ENCODE measurements at places on chromosomes 1 and 21.

DNA sequence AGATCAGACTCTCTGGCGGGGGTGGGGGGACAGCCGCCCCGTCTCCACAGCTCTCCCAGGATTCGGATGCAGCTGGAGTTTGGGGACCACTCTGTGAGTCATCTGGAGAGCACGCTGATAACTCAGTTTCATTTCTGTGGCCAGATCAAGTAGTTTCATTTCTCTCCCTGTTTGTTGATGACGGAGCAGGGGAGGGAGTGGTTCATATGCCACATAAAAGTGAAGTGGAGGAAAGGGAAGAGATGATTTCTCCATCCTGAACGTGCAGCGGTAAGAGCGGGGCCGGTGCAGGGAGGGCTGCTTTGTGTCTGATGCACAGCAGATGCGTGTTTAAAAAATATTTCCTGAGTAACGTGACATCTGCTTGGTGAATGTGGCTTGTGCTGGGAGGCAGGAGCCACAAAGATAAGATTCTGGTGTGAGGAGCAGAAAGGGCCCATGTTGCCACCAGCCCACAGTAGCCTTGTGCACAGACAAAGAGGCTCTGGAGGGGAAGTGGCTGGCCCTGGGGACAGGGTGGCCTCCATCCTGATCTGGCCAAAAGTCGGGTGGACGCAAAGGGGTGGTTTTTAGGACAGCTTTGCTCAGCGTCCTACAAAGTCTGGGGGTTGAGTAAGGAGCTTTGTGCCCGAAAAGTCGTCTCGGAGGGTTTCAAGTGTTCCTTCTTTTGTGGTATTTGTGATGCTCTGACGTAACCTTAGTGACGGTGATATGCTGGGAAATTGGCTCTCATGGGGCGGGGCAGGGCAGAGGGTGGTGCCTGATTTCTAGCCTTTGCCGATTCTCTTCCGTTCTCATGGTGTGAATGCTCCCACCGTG lies at the start of gene MX2:
Gene MX2 (plus strand): TSS at position 242 of the 819 bp plus-strand sequence. CDS start 14,880 bp downstream, outside the sequence.
- H3K4me1 ChIP-seq, result peaks cover 17% of the 10 kb centered on the region
- H3K4me3 ChIP-seq, result peak within 1 kb of the TSS; percentile 82
- H3K27me3 ChIP-seq, result no peaks in the 10 kb centered on the region
- H3K36me3 ChIP-seq, result peaks cover 25% of the 10 kb centered on the region
- H3K27ac ChIP-seq, result peak within 1 kb of the TSS; percentile 99
- peak; percentile 87 for DNase-seq

GRCh38 chr1:75589637-75590036 lies 21.3 kb downstream of the SLC44A5 start:
- no peak overlapping the region for H3K4me3 ChIP-seq

- DNase-seq, result no peak
- H3K36me3 ChIP-seq, result no peaks in the 10 kb centered on the region
- no peak overlapping the region for H3K4me3 ChIP-seq
- peaks cover 5% of the 10 kb centered on the region for H3K4me1 ChIP-seq
These were observed 2.2 kb downstream of the ITSN1 start for GRCh38 chr21:33644383-33645074.

- DNase-seq, result no peak
- H3K36me3 ChIP-seq, result no peaks in the 10 kb centered on the region
- no peaks in the 10 kb centered on the region for H3K4me1 ChIP-seq
- no peak overlapping the region for H3K4me3 ChIP-seq
- H3K27ac ChIP-seq, result no peak overlapping the region
These were observed 153.4 kb downstream of the PCP4 start for GRCh38 chr21:40020651-40021050.

DNA sequence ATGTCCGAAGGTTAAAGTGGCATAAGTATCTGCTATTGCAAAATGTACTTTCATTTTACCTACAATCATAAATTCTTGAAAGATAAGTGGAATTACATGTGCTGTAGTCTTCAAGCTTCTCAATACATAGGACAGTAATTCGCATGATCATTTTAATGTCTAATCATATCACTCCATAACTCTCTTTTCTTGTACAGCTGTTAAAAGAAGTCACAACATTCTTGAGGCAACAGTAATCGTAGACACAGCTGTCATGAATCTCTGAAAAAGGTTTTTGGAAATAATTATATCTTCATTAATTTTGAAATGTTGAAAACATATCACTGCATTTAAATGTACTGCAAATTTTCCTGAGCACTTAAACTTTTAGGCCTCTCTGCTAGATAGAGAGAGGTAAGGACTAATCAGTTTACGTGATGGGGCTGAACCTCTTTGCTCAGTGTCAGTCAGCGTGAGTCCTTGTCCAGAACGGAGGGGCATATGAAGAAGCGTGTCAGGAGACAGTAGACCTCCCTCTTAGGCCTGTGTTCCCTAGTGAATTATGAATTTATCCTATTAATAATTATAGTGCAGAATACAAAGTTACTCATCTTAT lies 133.4 kb downstream of the NEK7 start:
- peaks cover 5% of the 10 kb centered on the region for H3K36me3 ChIP-seq
- DNase-seq, result no peak
- H3K27me3 ChIP-seq, result no peaks in the 10 kb centered on the region
- no peak overlapping the region for H3K4me3 ChIP-seq

GRCh38 chr1:245999697-246000637 lies 507.1 kb downstream of the SMYD3 start:
- DNase-seq, result no peak
- no peak overlapping the region for H3K27ac ChIP-seq
- no peak overlapping the region for H3K4me3 ChIP-seq
